ENCODE measurements at places on chromosomes 13 and 19. TPM values are rescaled to one million over a fixed set of nuclear protein-coding genes. Genes with fewer than 3 reads are reported as not detected.

The ZNF709 gene
- 24.6 TPM for total RNA-seq

The ZNF613 gene
- 9.6 TPM for total RNA-seq

The LILRB3 gene
- not detected for total RNA-seq

The SLC7A9 gene
- 0.74 TPM for total RNA-seq

The SOX1 gene
- 13.0 TPM for total RNA-seq

The SIGLECL1 gene
- total RNA-seq, result not detected

The SHISA7 gene
- total RNA-seq, result 7.1 TPM

The TEX26 gene
- total RNA-seq, result 0.74 TPM

The CEACAM5 gene
- 0.25 TPM for total RNA-seq

The SIAH3 gene
- total RNA-seq, result 12.5 TPM

The CYP4F8 gene
- total RNA-seq, result not detected

The CGB7 gene
- total RNA-seq, result not detected

The NUFIP1 gene
- 6.4 TPM for total RNA-seq

The PRRG2 gene
- 0.25 TPM for total RNA-seq

The ZNF625 gene
- 17.9 TPM for total RNA-seq

The PLPP2 gene
- 1.2 TPM for total RNA-seq

The PSG6 gene
- not detected for total RNA-seq

The ZNF569 gene
- 24.8 TPM for total RNA-seq

The KRTDAP gene
- total RNA-seq, result 0.49 TPM

The CCL25 gene
- 0.25 TPM for total RNA-seq

The MYO1F gene
- 2.5 TPM for total RNA-seq

The TMEM238 gene
- not detected for total RNA-seq

The KLF16 gene
- 3.4 TPM for total RNA-seq

The ZNF737 gene
- total RNA-seq, result 91.2 TPM

The ZNF83 gene
- total RNA-seq, result 45.0 TPM

The FPR3 gene
- under 0.01 TPM for total RNA-seq

The SGCG gene
- total RNA-seq, result 0.74 TPM

The AZU1 gene
- 2.0 TPM for total RNA-seq

The SCN1B gene
- total RNA-seq, result 0.49 TPM

The SIGLEC5 gene
- total RNA-seq, result 0.25 TPM

The PDE4C gene
- total RNA-seq, result 1.2 TPM

The SPRY2 gene
- total RNA-seq, result 32.2 TPM

The CYP4F11 gene
- total RNA-seq, result not detected

The PABPC3 gene
- 0.25 TPM for total RNA-seq

The KASH5 gene
- not detected for total RNA-seq

The CEACAM1 gene
- total RNA-seq, result not detected

The ZNF554 gene
- 13.0 TPM for total RNA-seq

The POU2F2 gene
- total RNA-seq, result 4.9 TPM

The VSTM1 gene
- not detected for total RNA-seq

The IGFL1 gene
- total RNA-seq, result not detected

The GFY gene
- 0.25 TPM for total RNA-seq

The IL17D gene
- total RNA-seq, result 9.1 TPM

The ATP4A gene
- total RNA-seq, result 0.25 TPM

The ZNF333 gene
- 21.6 TPM for total RNA-seq

The CCNE1 gene
- total RNA-seq, result 1.2 TPM

The COL4A1 gene
- total RNA-seq, result 64.4 TPM

The NANOS3 gene
- 3.0 TPM for total RNA-seq

Measured in temporal lobe (tissue), 4 donors.